BE2C (cell line): ENCODE measurements at places on chromosomes 16 and 17.
A peak's percentile ranks its signal among the peaks of the same experiment; 100 is the strongest.

- no peak for DNase-seq
Measured at GRCh38 chr17:75468291-75468754, 11.9 kb downstream of the TMEM94 start.

DNA sequence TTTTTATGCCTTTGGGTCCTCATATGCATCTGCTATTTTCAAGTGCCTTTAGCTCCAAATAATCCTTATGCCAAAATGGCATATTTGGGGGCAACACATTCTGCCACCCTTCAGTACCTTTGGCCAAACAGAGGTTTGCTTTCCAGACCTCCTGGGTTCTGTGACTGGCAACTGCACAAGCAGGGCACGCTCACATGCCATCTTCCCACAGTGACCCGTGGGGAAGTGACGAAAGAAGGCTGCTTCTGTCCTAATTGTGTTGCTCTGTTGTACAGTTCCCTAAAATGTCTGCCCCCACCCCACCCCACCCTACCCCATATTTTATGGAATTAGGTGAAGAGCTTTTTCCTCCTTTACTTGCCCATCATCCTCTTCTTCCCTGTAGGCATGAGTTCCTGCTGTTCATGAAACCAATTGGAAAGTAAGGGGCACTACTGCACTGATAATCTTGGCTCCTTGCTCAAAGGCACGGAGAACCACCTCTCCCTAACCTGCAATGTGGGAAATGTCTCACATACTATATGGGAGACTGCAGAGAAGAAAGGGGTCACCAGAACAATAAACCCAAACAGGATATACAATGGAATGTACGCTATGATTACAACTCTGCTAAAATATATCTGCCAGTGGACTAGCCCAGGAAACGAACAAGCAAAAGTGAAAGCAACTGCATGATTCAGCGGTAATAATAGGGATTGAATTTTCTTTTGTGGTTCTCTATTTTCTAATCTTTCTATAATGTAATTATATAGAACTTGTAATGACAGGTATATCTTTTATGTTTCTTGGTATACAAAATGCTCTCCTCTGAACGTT is 3.3 kb upstream of the SLFN12L start:
- no peak for DNase-seq

- no peak for DNase-seq
Measured at GRCh38 chr16:83661656-83662055, 146.1 kb upstream of the HSBP1 start.

DNA sequence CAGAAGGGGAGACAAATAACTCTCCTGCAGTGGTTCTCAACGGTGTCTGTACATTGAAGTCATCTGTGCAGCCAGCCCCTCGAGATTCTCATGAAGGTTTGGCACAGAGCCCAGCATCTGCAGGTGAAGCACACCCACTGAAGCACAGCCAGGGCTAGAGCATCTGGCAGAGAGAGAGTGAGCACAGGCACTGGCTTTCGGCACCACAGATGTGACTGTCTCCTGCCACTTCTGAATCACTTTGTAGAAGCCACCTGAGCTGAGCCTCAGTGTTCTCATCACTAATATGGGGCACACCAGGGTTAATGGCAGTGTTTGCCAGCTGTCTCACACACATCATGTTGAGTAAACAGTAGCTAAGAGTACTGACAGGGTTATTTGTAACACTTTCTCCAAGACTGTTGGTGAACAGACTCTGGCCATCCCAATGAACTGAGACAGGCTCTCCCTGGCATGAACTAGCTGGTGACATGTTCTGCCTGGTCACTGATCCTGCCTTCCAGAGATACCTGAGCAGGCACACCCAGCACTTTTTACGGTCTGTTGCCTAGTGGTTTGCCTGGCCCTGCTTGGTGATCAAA is 10.9 kb downstream of the HSPB9 start:
- peak; percentile 82 for DNase-seq

DNA sequence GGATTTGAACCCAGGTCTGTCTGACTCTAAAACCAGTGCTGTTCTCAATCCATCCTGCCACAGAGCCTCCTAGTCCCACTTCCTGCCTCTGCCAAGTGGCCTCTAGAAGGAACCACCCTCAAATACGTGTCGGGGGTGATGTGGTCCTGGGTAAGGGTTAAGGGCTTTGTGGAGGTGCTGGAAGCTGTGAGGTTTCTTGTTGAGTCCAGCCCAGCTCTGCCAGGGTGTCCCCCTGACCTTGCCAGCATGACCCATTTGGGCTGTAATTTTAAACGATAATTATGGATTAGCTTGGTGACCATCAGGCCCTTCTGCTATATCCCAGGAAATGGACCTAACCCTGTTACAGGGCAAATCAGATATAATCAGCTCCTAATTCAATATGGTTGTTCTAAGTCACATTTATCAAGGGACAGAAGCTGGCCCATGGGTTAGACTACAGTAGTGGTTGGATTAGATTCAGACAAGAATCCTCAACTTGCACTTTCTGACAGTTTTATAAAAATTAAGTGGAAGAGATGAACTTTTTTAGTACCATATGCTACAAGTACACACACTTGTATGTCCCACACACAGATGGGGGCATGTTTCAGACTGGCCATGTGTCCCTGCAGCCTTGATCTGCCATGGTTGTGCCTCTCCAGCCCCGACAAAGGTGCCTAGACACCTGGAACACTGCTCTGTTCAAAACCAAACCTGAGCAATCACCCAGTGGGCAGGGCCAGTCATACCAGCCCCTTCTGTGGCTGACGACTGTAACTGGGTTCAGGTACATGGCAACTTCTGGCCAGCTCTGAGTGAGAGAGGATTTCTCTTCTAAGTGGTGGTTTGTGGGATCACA is 48.0 kb downstream of the SMPD3 start:
- DNase-seq = no peak

DNA sequence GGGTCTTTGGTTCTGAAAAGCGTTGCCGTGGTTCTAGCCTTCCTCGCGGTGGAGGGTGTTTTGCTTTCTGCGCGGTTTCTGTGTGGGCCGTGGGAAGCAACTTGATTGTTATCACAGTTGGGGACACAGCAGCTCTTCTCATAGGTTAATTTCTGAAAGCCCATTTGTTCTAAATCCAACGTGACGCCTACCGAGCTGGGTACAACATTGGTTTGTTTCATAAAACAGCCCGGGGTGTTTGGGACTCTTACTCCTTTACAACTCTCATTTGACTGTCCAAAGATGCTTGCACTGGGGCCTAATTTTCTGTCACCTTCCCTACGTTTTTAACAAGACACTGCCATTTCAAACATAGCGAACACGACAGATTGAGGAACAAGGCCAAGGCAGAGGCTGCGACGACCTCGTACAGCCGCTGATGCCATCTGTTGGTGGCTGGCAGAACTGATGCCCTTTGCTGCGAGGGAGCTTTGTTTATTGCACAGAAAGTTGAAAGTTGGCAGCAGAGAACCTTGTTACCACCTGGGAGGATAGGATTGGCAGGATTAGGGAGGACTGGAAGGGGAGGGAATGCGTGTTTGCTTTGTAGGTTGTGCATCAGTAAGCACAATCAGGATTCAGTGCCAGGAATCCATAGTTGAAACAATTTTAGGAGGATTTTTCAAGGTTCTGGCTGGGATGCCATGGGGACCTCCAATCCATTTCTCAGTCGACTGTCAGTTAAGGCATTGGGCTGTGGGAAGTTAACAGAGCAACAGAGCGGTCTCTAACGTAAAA is 98.3 kb downstream of the PITPNC1 start:
- DNase-seq = peak; percentile 79

- DNase-seq = no peak
Measured at GRCh38 chr16:84471966-84472365, 32.5 kb downstream of the MEAK7 start.
